Placental pericyte (primary cell): ENCODE measurements at places on chromosomes 2 and 18. TPM values are rescaled to one million over a fixed set of nuclear protein-coding genes. Genes with fewer than 3 reads are reported as not detected.

The SLC5A7 gene
- not detected in 2 replicates for total RNA-seq

The CYP27C1 gene
- not detected in 2 replicates for total RNA-seq

The RAX gene
- not detected in 2 replicates for total RNA-seq

The DGUOK gene
- total RNA-seq: 44.0 and 58.0 TPM in 2 replicates

The E2F6 gene
- total RNA-seq: 14.3 and 15.3 TPM in 2 replicates

The STON1 gene
- 8.4 and 20.1 TPM in 2 replicates for total RNA-seq

The SERPINB2 gene
- total RNA-seq: 211 and 212 TPM in 2 replicates

The SLC35F6 gene
- 82.6 and 114 TPM in 2 replicates for total RNA-seq
